ENCODE measurements at places on chromosomes 1 and 21.

- no peak for DNase-seq
Observed at GRCh38 chr1:91765880-91766443, 120.0 kb downstream of the TGFBR3 start.

- no peak for DNase-seq
Observed at GRCh38 chr1:38283696-38284470, 237.3 kb upstream of the POU3F1 start.

- DNase-seq, result no peak
Observed at GRCh38 chr1:95049935-95050334, 22.8 kb downstream of the ALG14 start.

- no peak for DNase-seq
Observed at GRCh38 chr1:233326811-233327650, 493 bp upstream of the MAP3K21 start.

- DNase-seq, result no peak
Observed at GRCh38 chr1:54887665-54888071, 673 bp upstream of the DHCR24 start.

DNA sequence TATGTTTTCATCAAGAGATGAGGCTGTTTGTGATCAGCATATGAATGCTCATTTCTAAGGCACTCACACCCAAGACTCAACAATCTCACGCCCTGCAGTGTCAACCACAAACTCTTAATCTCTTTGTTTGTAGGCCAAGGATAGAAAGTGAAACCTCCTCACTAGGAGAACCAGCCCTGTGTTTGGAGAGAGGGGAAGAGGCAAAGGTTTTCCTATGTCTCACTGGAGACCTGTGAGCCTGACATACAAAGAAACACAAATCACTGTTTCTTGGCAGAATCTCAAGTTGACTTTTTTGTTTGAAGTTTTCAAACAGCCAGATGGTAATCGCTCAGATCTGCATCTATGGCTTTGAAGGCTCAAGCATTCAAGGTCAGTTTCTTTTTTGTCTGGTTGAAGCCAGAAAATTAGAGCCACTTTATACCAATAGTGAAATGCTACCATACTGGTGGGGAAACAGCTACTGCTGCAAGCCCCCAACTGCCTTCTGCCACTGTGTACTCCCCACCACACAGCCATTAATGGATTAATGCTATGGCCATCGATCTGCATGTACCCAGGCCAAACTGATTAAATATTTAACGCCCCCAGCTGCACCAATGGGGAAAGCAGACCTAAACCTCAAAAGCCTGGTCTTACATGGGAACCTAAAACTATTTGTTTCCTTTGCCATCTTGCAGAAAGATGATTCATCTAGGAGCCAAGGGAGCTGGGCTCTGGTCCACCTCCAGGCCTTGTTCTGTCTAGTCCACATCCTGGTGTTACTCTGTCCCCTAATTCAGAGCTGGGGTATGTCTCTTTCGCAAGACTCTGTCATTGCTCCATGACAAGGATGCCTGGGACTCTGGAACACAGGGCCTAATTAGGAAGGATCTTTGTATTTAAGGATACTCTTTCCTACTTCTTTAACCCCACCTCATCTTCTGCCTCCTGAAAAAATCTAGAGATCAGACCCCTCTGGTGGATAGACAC is 16.3 kb downstream of the PDZK1 start:
- DNase-seq, result peak; percentile 40

DNA sequence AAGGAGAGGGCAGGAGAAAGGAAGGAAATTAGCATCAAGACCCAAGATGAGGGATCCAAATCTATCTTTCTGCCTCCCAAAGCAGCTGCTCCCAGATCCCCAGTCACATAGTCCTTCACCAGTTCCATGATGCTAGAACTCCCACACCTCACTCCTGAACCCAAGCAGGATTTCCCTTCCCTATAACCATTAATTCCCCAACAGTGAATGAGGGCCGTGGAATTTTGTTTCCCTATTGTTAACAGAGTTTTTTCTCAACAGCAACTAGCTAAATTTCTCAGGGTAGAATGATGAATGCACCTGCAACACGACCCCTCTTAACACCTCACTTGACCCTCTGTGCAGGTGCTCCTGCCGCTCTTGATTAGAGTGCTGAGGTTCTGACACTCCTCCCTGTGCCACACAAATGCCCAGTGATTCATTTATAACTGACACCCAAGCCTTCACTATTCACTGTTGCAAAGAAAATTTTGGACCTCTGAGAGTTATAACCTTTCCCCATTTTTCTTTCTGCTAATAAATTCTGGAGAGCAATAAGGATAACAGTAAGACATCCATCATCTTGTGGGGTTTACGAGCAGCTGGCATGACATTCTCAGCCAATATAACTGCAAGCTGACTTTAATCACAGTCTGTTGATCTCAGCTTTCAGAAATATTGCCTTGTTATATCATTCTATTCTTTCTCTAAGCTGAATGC is 25.4 kb upstream of the NPL start:
- DNase-seq, result no peak

GRCh38 chr1:50476800-50477199 is 53.6 kb upstream of the DMRTA2 start:
- DNase-seq, result no peak

- no peak for DNase-seq
Observed at GRCh38 chr1:161260376-161261260, 2.1 kb downstream of the PCP4L1 start.

GRCh38 chr1:154361357-154361756 is 36.0 kb downstream of the ATP8B2 start:
- no peak for DNase-seq

DNA sequence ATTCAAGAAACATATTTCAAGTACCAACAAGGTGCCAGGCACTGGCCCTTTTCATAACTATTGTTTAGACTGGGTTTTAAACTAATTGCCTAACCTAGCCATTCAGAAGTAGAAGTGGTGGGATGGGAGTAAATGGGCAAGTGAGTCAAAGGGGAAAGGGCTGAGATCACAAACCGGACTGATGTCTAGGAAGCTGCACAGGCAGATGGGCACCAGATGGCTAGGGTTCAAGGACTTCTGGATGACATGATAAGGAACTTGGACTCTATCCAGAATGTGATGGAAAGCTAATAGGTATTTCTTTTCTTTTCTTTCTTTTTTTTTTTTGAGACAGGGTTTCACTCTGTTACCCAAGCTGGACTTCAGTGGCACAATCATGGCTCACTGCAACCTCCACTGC is 46.6 kb downstream of the LYST start:
- DNase-seq, result no peak

DNA sequence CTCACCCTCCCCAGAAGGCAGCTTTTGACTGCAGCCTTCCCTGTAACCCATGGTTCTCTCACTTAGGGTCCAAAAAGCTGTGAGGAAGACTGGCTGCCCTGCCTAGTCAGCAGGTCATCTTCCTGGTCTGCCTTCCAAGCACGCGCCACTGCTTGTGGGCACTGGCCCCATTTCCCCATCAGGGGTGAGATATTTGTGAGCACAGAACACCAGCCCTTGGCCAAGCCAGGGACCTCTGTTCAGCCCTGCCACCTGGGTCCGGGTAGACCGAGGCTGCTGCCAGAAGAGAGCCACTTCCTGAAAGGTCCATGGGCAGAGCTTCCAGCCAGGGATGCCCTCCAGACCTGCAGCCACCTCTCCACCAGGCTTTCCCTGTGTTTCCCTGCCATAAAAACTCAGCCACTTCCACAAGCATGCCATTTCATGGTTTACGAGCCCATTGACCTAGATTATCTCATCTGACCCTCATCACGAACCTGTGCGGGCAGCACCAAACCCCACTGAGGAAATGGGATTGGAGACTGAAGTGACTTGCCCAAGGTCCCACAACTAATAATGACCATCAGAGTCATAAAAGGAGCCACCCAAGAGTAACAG is 40.5 kb downstream of the GLIS1 start:
- DNase-seq, result no peak

DNA sequence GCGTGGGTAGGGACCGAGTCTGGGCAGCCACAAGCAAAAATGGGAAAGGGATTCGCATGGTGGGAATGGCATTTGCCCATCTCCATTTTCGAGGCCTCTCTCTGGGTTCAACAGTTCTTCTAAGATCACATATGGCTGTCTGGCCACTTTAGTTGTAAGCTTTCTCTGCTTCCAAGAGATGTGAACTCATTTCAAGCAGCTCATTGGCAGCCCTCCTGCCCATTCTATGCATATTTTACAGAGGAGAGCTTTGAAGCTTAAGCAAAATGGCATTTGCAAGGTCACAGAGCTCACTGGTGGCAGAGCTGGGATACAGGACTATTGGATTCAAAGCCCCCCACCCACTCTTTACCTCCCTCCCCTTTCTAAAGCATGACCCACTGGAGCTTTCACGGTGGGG is 93.7 kb downstream of the HHIPL2 start:
- peak; percentile 19 for DNase-seq

GRCh38 chr1:233587958-233588799 is 25.7 kb upstream of the KCNK1 start:
- DNase-seq, result no peak

DNA sequence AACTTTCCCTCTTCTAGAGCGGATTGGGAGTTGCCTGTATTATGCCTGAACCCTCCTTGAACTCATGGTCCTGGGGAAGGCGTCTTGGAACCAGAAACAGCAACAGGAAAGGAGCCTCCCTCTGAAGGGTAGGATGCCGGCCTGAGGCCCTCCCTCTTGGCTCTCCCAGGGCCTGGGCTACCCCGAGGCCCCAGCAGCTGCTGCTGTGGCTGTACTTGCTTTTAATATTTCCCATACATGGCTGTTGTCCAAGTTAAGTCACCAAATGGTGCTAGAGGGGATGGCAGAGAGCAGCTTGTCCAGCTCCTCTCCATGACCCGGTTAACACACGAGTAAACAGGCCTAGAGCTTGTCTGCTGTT is 10.5 kb downstream of the CHRNB2 start:
- no peak for DNase-seq

DNA sequence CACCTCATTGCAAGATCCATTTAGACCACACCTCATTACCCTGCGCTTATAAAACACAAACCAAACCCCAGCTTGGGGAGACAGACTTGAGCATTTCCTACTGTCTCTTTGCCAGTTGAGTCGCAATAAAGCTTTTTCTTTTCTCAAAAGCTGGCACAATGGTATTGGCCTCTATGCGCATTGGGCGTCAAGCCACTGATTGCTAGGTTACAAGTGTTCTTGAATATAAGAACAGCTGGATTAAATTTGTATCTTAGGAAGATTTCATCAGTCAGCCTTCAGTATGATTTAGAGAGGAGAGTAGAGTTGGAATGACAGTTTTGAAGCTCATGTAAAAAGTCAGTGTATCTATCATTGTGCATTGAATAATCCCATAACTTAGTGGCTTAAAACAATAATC is 84.9 kb upstream of the RAB4A start:
- DNase-seq, result no peak

- no peak for DNase-seq
Observed at GRCh38 chr1:150022357-150022756, 11.8 kb upstream of the OTUD7B start.

DNA sequence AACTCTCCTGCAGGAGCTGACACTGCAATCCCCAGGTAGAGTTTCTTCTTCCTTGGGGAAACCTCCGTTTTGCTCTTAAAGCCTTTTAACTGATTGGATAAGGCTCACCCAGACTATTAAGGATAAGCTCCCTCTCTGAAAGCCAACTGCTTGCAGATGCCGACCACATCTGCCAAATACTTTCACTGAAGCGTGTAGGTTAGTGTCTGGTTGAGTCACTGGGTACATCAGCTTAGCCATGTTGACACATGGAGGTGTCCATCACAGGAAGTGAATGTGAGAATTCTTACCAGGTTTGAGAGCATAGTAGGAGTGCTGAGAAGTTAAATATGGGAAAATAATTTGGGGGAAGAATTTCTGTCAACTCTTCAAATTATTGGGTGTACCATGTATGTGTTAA is 202.0 kb downstream of the AJAP1 start:
- DNase-seq, result no peak

DNA sequence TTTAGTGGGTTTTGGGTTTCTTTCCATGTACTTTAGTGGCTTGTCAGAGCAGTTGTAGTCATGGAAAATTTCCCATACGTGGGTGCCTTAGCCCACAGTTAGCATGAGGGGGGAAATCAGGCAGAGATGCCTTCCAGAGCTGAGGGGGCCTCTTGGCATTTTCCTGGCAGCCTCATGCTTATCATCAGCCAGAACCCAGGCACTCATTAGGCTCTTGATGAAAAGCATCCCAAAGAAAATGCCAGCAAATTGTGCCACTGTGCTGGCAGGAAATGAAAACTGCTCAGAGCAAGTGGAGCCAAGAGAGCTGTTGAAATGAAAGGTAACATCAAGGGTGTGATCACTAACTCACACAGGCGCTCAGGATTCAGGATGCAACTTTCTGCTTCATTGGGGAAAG is 128.0 kb downstream of the TNNI3K start:
- no peak for DNase-seq

DNA sequence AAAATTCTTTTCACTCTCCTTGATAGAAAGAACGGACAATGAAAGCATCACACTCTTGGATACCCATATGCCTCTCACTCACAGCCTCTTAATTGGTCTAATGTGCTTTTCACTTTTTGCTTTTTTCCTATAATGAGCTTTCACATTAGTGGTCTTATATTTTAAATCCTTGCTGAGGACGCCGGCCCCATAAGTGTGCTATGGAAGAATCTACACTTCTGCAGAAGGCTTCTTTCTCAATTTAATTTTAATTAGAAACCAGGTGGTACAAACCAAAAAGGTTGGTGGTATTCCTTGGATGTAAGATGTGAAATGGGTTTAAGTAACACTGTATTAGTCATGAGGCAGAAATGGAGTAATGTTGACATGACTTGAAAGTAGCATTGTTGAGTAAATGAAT is 190.6 kb upstream of the NFIA start:
- DNase-seq, result no peak

- no peak for DNase-seq
Observed at GRCh38 chr21:16196001-16196400, 466.2 kb downstream of the USP25 start.

DNA sequence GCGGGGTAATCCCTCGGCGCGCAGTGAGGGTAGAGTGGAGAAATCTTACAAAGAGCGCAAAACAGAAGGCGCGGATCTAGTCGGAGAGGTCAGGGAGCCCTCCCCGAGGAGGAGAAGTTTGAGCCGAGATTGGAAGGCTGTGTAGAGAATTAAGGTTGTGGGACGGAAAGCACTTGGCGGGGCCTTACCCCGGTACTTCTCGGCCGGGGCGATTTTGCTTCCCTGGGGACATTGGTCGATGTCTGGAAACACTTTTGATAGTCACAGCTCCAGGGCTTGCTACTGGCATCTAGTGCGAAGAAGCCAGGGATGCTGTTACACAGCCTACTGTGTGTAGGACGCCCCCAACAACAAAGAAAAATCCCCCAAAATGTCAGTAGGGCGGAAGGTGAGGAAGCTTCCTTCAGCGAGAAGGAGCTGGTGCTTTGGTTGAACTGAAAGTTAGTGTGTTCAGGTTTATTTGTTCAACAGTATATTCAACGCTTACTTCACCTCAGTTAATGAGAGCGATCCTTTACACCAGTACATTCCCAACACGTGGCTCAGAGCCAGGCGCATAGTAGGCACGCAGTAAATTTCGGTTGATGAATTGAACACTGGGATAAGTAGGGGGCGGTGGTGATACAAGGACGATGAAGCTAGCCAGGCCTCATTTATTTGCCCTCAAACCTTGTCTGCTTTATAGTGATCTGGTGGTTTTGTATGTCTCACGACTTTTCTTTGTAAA is 807 bp downstream of the CEP85 start:
- DNase-seq, result no peak
